Fibroblast of skin of right quadriceps (primary cell): ENCODE measurements at places on chromosomes 6 and 20.

DNA sequence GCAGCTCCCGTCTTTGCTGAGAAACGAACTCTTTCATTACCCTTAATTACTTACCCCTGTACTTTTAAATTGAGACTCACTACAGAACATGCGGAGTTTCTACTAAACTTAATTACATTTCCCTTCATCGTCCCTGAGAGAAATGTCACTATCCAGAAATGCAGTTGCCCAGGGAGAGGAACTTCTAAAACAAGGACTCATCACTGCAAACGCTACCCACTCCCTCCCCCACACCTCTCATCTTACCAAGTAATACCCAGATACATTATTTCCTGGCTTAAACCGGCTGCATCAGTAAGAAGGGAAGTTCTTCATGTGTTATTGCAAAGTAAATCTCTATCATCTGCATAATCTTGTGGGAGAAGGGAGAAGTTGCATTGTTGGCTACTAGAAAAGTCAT lies 138.3 kb downstream of the IPCEF1 start:
- no peak for DNase-seq

GRCh38 chr6:79468587-79468986 lies 68.6 kb downstream of the LCA5 start:
- no peak for DNase-seq

GRCh38 chr6:131828080-131828479 lies 20.3 kb downstream of the ENPP1 start:
- peak; percentile 17 for DNase-seq

GRCh38 chr6:74991573-74992332 lies 214.1 kb downstream of the COL12A1 start:
- DNase-seq = peak; percentile 86

GRCh38 chr6:20805021-20805420 lies 270.8 kb downstream of the CDKAL1 start:
- peak; percentile 22 for DNase-seq

GRCh38 chr6:144951730-144952437 lies 666.7 kb downstream of the UTRN start:
- DNase-seq = no peak

- peak; percentile 10 for DNase-seq
Observed at GRCh38 chr6:72589096-72589495, 32.8 kb upstream of the KCNQ5 start.

DNA sequence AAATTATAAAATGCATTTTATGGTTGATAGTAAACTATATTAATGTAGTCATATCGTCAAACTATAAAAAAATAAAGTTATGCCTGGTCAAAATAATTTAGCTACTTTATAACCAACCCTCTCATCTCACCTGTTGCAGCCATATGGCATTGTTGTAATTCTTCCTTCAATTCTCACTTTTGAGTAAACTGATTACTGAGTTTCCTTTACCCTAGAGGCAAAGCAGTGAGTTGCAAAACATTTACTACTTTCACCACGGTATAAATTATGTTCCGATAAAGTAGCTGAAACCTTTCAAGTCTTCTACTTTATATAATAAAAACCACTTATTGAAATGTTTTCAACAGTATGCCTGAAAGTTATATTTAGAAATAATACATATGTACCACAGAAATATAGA lies 113.8 kb downstream of the AHI1 start:
- DNase-seq = no peak

DNA sequence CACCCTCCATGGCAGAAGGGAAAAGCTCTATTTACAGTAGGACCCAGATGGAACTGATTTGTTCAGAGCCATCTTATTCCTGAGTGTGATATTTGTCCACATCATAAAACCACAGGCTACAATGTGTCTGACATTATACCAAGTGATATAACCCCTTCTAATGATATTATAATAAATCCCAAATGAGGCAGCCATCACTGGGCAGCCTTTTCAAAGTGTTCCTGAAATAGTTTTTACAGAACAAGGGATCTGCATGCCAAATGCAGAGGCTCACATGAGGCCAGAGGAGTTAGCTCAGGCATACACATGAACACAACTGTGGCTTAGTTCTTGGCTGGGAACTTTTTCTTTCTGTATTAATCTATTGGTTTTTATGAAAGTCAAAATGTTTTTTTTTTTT lies 207.7 kb downstream of the MAFB start:
- no peak for DNase-seq

GRCh38 chr20:13670160-13670559 lies 31.4 kb upstream of the TASP1 start:
- no peak for DNase-seq
